ENCODE measurements at places on chromosomes 6 and 20.
A peak's percentile ranks its signal among the peaks of the same experiment; 100 is the strongest.

- DNase-seq: peak; percentile 19
Observed at GRCh38 chr6:30720738-30721197, 616 bp downstream of the TUBB start.

GRCh38 chr20:11682285-11682684 lies 235.4 kb upstream of the BTBD3 start:
- no peak for DNase-seq

DNA sequence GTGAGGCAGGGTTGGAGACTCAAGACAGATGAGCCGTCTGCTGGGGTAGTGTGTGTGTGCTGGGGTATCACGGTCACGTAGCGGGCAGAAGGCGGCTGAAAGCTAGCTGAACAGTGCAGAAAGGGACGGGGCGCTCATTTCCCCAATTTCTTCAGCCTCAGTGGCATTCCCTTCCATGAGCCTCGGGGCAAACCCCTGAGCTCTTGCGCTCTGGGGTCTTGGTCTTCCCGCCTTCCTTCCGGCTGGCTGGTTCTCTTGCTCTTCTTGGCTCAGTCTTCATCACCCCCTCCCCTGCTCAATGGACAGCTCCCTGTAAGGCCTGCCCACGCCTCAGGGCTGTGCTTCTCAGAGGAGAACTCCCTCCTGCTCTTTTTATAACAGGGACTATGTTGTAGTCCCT lies 15.5 kb upstream of the TMEM181 start:
- no peak for DNase-seq

DNA sequence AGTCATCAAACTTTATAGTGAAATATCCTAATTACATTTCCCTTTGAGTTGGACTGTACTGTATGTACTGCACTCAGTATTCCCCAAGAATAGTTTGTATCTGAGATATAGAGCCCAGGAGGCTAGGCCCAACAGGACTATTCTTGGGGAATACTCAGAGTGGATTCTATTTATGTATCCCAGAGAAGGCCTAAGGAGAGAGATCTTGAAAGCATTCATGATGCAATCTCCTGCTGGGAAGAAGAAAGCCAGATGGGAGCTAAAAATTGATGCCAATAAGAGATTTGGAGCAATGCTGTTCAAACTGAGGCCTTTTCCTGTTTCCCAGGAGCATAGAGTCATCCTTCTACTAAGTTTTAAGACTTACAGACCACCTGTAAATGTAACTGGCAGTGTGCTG lies 452.1 kb upstream of the PLCB4 start:
- no peak for DNase-seq

DNA sequence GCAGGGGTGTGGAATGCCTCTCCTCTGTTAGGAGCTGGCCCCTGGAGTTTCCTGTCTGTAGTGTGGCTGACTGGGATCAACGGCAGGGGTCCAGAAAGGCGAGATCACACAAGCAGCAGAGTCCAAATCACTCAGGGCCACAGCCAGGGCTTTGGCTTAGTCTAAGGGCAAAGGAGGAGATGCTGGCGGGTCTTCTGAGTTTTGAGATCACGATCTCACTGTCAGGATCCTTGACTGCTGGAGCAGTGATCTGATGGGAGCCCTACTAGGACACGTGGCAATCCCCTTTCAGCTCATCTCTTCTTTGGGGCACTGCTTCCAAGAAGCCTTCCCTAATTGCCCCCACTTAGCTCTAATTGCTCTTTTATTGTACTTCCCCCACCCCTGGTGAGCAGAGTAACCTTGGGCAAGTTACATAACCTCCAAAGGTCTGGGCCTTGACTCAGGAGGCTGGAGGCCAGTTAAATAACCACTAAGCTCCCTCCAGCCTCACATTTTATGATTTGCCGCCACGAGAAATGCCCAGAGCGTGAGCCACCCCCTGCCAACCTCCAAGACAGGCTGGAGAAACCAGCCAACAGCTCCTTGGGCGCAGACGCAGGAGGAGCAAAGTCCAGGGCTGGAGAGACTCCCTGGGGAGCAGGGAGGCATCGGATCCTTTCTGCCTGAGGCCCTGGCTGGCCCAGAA lies 12.0 kb downstream of the KCNK5 start:
- no peak for DNase-seq

DNA sequence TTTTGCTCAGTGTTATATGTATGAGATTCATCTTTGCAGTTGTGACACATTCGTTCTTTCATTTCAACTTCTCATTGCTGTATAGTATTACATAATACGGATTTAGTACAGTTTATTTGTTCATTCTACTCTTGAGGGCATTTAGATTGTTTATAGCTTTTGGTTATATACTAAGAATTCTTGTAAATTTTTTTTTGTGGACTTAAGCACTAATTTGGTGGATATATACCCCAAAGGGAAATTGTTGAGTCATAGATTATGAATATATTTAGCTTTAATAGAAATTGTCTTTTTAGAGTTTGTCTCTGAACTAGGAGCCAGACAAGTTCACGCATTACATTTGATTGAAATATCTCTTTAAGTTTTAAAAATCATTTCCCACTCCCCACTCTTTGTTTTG lies 79.6 kb downstream of the DNAH8 start:
- DNase-seq: no peak
